CD4-positive, alpha-beta T cell treated with Interleukin-10 for 1 hour (primary cell): ENCODE measurements at places on chromosomes 3 and 15.

DNA sequence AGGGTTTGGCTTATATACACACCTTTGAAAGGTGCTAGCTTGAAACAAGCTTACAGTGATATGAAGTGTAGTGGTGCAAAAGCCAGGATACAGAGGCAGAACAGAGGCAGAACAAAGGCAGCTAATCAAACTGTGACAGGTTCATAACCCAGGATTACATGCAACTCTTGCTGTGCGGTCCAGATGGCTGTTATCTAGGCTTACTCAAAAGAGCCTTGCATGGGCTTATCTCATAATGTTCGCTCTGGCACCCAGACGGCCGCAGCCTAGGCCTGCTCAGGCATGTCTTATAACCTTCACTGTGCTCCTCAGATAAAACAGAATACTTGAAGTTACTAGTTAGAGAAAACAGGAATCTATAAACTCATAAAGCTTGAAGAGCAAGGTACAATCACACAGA is 22.8 kb upstream of the NOX5 start:
- no peak for DNase-seq

DNA sequence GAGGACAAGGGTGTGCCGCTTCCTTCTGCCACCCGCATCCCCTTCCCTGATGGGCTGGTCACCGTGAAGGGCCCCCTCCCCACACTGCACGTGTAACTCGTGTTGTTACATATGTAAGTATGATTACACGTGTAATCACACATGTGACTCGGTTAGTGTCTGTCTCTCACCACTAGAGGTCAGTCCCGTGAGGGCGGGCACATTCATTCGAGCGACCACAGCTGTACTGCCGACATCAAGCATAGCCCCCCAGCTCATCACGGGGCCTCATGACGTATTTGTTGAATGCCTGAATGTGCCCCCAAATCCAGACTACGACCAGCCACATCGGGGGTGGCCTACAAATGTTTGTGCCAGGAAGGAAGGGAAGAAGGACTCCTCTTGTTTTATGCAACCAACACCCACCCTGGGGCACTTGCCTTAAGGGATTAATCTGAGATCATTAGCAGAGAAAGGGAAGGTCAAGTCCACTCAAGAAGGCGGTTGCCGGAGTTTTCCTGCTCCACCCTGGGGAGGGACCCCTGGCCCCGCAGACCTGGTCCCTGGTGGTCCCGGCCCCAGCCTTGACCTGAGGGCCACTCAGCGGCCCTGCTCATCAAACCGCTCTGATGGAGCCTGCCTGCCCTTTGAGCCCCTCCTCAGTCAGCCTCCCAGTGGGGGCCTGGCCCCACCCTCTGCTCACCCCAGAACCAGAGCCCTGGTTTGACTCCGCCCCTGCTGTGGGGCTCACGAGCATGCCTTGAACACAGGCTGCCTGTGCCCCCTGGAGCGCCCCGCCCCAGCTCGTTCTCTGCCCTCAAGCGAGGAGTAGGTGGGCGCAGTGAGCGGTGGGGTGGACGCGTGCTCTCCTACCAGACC is 52.8 kb downstream of the RGMA start:
- peak; percentile 59 for DNase-seq

DNA sequence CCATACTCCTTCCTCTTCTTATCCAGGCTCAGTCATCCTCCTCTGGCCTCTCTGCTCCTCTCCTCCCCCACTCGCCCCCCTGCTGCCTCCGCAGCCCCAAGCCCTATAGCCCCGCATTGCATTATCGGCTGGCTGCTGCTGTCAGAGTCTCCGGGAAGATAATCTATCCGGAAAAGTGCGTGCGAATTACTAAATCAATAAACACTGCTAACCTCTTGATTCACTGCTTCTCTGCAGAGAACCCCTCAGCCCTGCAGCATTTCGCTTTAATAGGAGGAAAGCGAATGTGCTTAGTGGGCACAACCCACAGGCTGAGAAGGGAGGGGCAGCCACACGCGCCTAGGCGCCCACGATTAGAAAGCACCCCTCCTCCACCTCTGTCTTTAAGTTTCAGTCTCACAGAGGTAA is 167.6 kb downstream of the ABHD5 start:
- no peak for DNase-seq

DNA sequence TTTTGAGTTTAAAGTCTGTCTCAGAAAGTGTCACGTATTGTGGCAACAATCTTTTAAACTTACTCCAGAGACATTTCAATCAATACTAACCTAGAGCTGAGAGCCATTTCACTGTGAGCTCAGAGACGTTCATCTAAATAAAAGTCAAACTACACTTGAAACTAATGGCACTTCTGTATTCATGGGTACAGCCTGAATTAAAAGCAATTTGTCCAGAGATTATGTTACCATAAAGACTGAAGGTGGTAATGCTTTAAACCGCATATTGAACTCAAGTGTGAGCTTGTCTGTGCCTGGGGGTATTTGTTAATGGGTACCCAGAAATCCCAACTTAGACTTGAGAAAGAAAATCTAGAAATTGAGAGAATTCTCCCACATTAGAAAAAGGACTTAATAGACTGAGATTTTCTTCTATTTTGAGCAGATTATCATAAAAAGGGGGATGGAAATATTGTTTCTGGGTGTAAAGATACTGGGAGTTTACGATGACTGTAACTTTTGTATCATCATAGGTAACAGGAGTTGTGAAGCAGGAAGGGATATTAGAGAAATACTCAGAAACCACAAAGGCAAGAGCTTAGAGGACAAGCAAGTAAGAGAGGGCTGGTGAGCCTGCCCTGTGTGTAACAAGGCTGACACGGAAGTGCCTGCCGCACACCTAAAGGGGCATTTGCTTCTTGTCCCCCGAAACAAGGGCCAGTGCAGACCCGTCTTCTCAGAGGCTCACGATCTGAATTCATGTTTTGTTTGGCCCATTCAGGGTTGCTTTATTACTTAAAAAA is 36.9 kb downstream of the LRIG1 start:
- DNase-seq = no peak
